NB4 (cell line): ENCODE measurements at places on chromosomes 7 and 10.

DNA sequence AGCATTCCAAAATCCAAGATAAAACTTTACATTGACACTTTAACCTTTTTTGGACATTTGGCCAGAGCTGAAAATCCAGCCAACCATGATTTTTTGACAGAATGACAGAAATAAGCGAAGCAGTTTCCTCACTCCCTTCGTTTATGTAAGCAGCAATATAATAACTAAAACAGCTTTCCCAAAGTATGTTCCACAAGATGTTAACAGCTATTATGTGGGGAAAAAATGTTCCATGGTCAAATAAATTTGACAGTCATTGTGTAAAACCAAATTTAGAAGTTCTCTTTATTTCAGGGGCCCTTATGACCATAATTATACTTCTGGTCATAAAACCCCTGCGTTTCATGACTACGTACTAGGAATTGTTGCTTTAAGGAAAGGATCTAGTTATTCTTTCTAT, 416.5 kb downstream of the MAGI2 start:
- no peak for DNase-seq

DNA sequence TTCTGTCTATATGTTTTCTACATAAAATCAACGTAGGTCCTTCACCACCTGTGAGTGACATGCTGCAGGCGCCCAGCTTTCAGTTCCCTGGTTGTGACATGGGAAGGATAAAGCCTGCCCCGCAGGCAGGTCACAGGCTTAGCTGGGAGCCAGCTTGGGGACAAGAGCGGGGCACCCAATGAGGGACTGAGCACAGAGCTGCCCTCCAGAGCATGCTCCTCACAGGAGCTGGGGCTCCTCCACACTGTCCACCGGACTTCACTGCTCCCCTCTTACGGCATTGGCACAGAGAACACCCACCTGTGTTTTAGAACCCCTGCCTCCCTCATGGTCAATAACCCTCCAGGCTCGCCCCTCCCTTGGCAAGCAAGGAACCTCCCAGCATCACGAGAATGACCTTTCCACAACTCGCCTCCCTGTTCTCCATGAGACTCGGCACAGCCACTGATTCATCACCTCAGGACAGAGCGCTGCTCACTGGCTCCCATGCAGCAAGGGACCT, 187.1 kb downstream of the TNS3 start:
- no peak for DNase-seq

DNA sequence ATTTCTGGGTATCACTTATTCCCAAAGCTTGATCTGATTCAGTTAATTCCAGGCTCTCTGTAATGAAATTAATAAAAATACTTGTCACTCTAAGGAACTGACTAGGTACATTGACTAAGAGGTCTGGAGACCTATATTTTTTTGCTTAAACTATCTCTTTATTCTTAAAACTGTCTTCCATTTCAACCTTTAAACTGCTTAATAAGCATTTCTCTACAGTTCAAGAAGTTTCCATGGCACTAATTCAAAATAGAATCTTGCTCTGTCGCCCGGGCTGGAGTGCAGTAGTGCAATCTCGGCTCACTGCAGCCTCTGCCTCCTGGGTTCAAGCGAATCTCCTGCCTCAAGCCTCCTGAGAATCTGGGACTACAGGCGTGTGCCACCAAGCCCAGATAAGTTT, 117.4 kb downstream of the MTPAP start:
- DNase-seq, result no peak

DNA sequence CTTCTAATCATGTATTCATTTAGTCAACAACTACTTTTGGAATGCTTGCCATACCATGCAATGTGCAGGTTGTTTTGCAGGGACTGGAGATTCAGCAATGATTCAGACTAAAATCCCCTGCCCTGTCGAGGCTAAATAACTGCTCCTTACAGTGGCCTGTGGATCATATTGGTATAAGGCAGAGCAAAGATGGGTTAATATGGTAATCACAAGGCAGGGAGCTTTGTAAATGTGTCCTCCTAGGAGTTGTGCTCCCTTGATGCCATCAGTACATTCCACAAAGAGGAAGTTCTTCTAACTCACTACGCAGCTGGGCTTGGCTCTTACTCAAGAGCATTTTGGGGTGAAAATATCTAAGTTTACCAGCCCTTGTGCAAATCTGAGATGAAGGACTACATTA, 614 bp upstream of the IFIT2 start:
- peak; percentile 87 for DNase-seq

DNA sequence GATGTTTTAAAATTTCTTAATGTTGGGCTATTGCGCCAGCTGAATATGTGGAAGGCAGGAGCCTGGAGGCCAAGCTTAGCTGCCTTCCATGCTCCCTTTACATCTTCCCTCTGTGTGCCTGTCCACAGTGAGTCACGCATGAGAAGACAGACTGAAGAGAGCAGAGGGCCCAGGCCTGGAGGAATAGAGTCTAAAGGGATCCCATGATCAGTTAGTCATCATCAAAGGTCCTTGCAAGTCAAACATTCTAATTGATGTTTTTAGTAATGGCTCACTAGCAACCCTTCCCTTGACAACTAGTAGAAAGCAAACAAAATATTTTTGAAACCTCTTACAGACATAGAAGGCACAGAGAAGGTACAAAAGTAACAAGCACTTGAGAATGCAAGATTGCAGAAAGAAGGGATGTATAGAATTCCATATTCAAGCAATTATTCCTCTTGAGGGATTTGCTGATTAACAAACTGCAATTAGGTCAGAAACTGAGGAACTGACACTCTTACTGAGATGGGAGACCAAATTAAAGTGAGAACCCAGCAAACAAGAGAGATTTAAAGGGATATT, 30.7 kb upstream of the APBB1IP start:
- DNase-seq, result no peak

- peak; percentile 66 for DNase-seq
Measured at GRCh38 chr7:43721193-43721806, 8.0 kb downstream of the COA1 start.

DNA sequence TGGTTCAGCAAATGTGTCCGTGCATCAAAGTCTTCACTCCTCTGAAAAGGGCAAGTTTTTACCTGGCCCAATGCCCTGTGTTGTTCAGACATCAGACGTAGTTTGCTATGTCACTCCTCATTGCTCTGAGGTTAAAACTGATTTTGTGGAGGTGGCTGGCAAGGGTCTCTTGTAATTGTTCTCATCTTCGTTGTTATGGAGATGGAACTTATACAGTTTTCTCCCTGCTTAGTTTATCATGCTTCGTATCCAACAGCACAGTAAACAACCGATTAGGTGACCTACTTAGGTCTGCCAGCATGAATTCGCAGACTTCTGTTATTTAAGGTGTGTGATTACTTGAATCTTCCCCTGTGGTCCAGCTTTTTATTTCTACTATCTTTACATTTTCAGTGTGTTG, 274.1 kb upstream of the SMIM30 start:
- DNase-seq, result no peak

DNA sequence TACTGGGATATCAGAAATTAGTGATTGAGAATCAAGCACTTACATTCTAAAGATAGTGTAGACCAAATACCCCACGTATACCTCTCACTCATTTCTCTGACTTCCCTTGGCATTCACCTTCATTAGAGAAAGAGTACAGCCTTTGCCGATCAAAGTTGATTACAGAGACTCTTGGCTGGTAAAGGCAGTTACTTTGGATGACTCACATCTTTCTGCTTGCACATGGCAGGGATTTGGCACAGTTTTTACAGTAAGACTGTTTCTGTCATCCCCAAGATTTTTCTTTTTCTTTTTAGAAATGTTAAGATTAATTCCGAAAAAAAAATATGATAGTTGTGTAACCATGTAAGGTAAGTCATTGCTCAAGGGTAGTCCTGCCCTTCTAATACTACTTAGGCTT, 143.0 kb downstream of the TSPAN12 start:
- DNase-seq, result no peak

DNA sequence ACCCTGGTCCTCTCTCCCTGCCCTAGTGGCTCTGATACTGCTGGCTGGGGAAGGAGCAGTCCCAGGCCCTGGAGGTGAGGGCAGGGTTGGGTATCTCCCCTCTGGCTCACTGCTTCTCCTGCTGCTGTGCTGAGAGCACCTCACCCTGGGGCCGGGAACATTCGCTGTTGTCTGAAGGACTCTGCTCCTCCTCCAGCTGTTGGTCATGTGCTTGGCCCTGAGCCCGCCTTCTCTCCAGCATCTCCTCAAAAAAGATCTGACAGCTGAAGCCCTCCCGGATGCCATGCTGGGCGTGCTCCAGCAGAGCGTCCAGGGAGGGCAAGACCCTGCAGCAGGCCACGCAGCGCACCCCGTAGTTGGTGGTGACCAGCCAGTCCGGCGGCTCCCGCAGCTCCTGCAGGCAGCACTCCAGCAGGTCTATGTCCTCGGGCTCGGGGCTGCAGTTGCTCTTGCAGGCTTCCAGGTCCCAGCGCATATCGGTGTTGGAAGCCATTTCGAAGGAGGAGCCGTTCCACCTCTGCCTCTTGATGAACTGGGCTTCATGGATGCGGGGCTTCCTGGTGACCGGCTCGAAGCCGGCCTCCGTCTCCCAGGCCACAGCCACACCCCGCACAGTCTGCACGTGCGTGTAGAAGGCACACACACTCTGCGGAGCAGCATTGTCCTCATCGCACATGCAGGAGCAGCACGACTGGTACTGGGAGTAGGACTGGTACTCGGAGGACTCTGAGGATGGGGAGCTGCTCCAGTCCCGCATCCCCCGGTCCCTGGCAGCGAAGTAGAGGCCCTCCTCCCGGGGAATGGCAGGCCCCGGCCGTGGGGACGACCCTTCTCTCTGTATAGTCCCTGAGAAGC, 2.1 kb downstream of the FAM170B start:
- no peak for DNase-seq

- DNase-seq, result no peak
Measured at GRCh38 chr7:115289971-115290370, 368.1 kb downstream of the MDFIC start.

- DNase-seq, result peak; percentile 45
Measured at GRCh38 chr10:54985732-54986131, 184.7 kb upstream of the PCDH15 start.
